Stimulated activated CD4-positive, alpha-beta T cell treated with anti-CD3 and anti-CD28 coated beads, TNF-alpha, amount 100 ng/mL, for 1 hour (primary cell): ENCODE measurements at places on chromosomes 16 and 17.

GRCh38 chr16:50708373-50709060, 15.1 kb downstream of the NOD2 start:
- DNase-seq: no peak

GRCh38 chr16:25735645-25736044, 43.9 kb downstream of the HS3ST4 start:
- no peak for DNase-seq

DNA sequence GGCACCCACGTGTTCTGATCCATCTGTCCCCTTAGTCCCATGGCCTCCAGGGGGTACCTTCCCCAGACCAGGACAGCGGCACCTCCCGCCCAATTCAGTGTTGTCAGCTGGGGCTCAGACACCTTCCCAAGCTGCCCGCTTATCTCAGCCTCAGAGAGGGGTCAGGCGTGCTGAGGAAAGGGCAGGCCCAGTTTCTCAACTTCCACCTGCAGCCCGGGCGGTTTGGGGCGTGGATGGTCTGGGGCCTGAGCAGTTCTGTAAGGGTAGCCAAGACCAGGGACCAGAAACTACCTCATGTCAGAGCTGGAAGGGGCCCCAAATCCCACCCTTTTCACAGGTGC, 5.1 kb downstream of the PLCD3 start:
- no peak for DNase-seq

- no peak for DNase-seq
These were observed 132.6 kb downstream of the ZNF778 start for GRCh38 chr16:89349947-89350633.
